ENCODE measurements at places on chromosomes 6 and 20.
A peak's percentile ranks its signal among the peaks of the same experiment; 100 is the strongest.

- no peak for DNase-seq
Measured at GRCh38 chr6:151441390-151442166, 10.3 kb downstream of the RMND1 start.

DNA sequence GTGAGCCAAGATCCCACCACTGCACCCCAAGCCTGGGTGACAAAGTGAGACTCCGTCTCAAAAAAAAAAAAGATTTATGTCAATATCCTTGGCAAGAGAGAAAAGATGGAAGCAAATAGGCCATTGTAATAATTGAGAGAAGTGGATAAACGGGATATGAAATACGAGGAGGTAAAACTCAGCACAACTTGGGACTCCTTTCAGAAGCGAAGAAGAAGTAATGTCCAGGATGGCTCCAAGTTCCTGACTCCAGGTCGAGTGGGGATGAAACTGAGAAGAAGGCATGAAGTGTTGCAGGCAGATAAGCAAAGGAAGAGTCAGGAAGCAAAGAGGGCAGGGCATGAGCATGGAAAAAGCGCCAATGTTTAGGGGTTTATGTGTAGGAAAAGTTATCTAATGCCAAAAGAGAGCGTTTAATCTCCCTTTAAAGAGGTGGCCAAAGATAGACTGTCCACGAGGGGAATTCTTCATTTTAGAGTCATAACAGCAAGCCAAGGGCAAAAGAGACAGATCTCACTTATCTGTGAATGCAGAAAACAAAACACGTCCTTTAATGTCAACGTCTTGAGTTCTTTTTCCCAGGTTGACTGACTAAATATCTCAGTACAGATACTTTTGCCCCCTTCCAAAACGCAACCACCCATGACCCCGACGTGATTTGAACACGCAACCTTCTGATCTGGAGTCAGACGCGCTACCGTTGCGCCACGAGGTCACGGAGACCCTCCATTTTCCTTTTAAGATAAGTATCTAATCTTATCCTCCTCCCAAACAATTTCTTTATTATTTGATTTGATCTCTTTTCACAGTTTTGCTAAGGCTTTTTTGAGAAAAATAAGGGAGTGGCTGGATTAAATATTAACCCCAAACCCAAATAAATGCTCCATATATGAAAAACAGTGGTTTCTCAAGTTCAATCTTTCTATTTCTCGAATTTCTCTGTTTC, 46.3 kb upstream of the BTN3A2 start:
- DNase-seq, result peak; percentile 73

GRCh38 chr6:46279874-46280273, 109.1 kb upstream of the ENPP5 start:
- no peak for DNase-seq

DNA sequence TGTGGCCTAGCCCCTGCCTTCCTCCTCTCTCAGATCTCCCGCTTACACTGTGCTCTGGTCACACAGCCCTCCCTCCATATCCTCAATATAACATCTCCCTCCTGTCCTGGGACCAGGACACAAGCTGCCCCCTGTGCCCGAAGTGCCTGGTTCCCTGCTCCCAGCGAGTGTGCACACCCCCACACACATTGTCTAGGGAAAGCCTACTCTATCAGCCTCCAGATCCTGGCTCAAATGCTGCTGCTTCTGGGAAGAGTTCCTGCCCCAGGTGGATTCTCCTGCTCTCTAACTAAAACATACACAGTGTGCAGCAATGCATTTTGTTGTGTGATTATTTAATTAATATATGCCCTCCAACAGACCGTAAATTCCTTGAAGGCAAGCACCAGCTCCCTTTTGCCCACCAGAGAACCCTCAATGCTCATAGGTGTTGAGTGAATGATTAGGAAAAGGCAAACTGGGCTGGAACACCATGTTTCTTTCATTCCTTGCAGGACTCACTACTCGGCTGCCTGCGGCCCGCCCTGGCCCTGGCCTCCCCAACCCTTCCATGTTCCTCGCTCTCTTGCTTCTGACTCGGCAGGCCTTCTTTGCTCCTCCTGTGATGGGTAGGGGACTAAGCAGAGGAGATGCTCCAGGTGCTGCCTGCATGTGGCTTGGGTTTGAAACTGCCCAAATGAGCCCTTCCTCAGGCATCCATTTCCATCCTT, 194.6 kb downstream of the ZDHHC14 start:
- no peak for DNase-seq

DNA sequence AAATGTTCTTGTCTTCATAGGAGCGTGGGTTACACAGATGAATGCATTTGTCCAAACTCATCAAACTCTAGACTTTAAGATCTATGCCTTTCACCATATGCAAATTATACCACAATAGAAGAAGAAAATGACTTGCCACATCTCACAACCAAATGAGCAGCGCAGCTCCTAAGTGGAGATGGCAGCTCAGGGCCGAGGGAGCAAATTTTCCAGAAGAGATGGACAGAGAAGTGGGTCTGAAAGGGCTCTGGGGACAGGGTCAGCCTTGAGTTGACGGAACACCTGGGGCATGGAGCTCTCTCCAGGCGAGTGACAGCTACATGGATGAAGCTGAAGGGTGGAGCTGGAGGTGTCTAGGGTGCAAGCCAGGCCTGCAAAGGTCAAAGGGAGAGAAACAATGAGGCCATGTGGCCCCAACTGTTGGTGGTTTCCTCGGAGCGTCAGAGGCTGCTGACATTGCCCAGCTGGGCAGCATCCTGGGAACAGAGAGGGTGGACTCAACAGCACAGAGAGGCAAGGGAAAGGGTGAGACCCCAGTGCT, 228.3 kb downstream of the NRN1 start:
- no peak for DNase-seq

DNA sequence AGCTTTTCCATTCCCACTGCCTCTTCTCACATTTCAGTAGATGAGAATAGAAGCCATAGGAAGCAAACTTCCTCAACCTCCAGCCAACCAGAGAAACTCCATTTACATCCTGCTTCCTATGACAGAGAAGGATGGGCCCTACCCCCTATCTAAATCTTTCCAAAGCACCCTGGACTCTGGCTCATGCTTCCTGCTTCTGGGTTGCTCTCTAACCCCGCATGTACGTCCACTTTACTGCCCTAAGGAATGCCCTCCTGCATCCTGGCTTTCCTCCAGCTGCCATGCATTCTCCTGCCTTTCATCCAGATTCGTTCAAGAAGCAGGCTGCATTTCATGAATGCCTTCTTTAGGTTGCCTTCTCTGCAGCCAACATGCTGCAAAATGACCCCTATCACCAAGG, 91.9 kb downstream of the FAM217A start:
- peak; percentile 71 for DNase-seq

GRCh38 chr20:45792317-45793118, 764 bp downstream of the DNTTIP1 start:
- no peak for DNase-seq

DNA sequence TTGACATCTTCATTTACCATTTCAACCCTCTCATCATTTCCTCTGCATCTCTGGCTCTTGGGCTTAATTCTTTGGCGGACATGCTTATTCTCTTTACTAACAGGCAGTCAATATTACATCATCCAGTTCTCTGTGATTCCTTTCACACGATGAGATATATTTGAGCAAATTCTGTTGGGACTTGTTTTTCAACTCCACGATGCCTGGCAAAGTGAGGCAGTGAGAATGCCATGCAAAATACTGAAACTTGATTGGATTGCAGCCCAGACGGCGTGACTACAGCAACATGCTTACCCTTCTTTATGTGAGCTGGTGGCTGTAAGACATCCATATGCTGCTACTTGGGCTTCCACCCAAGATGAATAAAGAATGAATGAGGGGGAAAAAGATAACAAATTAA, 101.7 kb upstream of the SPACA1 start:
- no peak for DNase-seq

DNA sequence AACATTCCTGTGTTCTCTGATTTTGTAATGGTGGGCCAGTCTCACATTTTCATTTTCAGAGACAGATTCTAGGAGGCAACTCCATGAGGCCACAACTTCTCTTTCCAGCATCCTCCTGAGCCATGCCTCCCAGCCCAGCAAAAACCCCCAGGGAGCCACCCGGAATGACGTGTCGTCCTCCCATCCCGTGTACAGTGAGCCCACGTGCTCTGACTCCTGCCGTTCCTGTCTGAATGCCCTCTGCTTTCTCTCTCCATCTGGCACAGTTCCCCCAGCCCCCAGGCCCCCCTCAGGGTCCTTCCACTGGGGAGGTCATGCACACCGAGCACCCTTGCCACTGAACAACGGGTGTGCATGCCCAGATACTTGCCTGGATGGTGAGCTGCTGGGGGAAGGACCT, 38.0 kb downstream of the C20orf203 start:
- DNase-seq, result no peak

DNA sequence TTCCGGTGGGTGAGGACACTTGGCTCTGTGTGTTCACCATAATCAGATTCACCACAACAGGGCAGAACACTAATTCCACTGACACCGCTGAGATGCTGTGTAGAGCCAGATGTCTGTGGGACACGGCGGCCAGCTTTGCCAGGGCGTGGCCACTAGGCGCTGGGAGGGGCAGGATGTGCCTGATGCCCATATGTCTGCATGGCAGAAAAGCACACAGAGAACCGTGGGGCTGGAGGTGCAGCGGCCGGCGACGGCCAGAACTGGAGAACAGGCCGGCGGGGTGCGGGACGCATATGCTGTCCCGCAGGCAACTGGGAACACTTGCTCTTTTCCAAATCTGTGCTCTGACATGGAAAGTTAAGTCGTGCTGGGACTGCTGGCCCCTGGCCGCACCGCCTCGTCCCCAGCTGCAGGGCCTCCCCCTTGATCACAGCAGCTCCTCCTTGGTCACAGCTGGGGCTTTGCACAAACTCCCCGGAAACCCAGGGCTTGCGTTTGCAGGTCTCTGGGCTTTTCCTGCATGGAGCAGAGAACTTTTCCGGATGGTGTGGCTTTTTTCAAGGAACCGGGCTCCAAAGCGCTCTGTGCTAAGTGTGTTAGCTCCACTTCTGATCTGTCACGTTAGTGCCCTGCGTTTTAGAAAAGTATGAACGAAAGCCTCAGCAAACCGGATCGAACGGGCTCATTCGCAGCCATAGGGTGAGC, 31.1 kb downstream of the NTSR1 start:
- no peak for DNase-seq

- DNase-seq, result no peak
Measured at GRCh38 chr6:56101141-56101553, 146.2 kb downstream of the COL21A1 start.

- peak; percentile 57 for DNase-seq
Measured at GRCh38 chr20:39762716-39763115, 800.6 kb downstream of the DHX35 start.

DNA sequence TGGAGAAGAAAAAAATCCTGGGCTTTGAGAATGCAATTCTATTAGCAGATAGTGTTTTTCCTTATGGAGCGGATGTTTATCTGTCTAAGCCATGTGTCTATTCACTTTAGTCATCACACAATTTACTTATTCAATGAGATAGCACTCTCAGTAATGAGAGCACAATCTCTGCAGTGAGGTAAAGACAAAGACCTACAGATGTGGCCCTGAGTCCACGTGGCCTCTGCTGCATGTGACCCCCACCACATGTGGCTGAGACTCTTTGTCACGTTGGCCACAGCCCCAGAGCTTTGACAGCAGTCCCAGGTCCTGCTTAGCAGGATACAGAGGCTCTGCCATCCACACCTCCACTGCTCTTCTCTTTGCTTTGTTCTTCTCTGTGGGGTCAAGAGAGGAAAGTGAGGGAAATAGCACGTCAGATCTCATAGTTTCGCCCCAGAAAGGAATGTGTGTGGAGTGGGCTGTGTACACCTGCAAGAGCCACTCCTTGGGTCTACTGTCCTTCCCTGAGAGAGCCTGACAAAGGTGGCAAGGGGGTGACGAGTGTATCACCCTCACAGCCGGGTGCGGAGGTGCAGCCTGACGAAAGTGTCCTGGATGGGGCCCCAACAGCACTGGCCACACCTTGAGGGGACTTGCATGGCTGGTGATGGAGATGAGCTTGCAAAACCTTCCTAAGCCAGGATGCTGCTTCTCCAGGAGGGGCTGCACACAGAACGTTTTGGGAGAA, 40.7 kb downstream of the ZNF831 start:
- DNase-seq, result no peak
